ENCODE measurements at places on chromosomes 5 and 9.

DNA sequence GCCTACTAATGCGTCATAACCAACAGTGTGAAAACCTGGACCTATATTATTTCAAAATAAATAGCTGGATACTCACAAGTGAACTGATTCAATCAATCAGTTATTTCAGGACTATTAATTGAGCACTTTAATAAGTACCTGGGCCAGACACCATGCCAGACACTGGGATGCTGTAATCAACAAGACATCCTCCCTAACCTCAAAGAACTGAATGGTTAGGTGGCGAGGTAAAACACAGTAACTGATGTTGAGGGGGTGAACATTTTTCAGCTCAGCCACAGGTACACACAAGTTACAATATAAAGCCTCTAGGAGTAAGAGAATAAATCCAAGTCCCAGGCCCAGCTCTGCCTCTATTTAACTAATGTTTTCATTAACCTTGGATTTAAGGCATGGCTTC lies 24.0 kb downstream of the CDH6 start:
- DNase-seq: no peak

DNA sequence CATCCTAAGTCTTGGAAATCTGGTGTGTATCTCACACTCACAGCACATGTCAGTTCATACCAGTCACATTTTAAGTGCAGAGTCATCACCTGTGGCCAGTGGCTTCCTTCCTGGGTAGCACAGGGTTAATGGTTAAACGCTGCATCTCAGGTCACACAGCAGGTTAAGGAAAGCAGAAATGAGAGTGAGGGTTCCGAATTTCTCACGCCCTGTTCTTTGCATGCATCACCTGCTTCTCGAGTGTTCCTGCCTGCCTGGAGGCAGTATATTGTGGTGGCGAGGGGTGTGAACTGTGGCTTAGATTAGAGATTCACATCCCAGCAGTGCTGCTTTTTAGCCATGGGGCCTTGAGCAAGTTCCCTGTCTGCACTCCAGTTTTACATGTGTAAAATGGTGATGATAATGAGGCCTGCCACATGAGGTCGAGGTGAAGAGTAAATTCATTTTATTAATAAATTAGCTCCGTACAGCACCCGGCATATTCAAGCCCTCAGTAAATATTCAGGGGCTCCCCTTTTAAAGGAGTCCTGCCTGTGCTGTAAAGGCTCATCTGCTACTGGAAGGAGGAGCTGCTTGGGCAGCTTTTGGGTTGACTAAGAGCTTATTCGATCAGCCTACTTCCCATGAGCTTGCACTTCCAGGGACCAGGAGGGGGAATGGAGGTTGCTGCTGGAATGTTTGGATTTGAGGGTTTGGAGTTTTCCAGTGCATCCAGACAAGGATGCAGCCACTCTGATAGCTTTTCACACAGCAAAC lies 61.1 kb upstream of the SAP30L start:
- no peak for DNase-seq

DNA sequence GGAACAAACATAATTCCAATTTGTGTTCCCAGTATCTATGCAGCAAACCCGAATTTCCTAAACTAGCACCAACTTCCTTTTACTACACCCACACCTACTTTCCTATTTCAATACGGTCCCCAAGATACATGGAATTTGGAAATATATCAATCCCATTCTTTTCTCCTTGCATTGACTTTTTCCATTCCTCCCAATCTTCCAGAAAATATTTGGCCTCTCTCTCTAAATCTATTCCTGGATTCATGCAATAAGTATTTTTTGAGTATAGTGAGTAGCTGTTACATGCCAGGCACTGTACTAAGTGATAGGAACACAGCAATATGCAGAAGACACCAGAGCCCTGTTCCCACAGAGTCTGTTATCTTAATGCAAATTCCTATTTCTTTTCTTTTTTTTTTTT lies 216.2 kb upstream of the PIK3R1 start:
- no peak for DNase-seq

GRCh38 chr5:178557416-178557815 lies 32.8 kb downstream of the COL23A1 start:
- no peak for DNase-seq

GRCh38 chr5:142143878-142144277 lies 35.3 kb downstream of the NDFIP1 start:
- peak; percentile 29 for DNase-seq

Data from AG08396 (cell line).